ENCODE measurements at places on chromosomes 1 and 21. TPM values are rescaled to one million over a fixed set of nuclear protein-coding genes. Genes with fewer than 3 reads are reported as not detected.

SERPINC1 gene
- total RNA-seq, result not detected

C1orf50 gene
- 4.1 TPM for total RNA-seq

UCK2 gene
- 215 TPM for total RNA-seq

MXRA8 gene
- total RNA-seq, result not detected

AGMAT gene
- total RNA-seq, result 4.0 TPM

OR2L2 gene
- total RNA-seq, result not detected

CCDC24 gene
- total RNA-seq, result 1.0 TPM

NR5A2 gene
- 0.10 TPM for total RNA-seq

C1orf94 gene
- total RNA-seq, result not detected

ATP1A4 gene
- not detected for total RNA-seq

SPRR2G gene
- not detected for total RNA-seq

OVAAL gene
- total RNA-seq, result not detected

SASS6 gene
- 7.7 TPM for total RNA-seq

ARMH1 gene
- not detected for total RNA-seq

LCE2B gene
- total RNA-seq, result not detected

COL11A1 gene
- not detected for total RNA-seq

MYBPH gene
- total RNA-seq, result not detected

STPG1 gene
- 18.4 TPM for total RNA-seq

LAX1 gene
- total RNA-seq, result not detected

ZMYM4 gene
- 24.9 TPM for total RNA-seq

DDR2 gene
- total RNA-seq, result 0.77 TPM

CLCA1 gene
- total RNA-seq, result not detected

THEM5 gene
- not detected for total RNA-seq

OR10T2 gene
- not detected for total RNA-seq
